Caudate nucleus (tissue), 63 donors: ENCODE measurements at places on chromosomes 5 and 9.

- DNase-seq, result no peak
Observed at GRCh38 chr9:90433398-90433941, 209.2 kb downstream of the DIRAS2 start.

DNA sequence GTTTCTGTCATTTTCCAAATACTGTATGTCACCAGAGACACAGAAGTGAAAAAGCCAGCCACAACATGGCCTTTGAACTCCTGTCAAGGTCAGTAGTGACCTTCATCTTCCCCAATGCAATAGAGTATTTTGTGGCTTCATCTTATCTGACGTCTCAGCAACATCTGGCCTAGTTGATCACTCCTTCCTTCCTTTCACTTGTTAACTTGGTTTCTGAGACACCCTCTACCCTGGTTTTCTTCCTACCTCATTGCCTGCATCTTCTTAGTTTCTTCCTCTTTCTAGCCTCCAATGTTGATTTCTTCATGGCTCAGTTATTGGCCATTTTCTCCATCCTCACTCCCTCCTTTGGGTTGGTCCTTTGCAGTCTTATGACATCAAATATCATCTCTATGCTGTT is 36.3 kb downstream of the GLIS3 start:
- no peak for DNase-seq

DNA sequence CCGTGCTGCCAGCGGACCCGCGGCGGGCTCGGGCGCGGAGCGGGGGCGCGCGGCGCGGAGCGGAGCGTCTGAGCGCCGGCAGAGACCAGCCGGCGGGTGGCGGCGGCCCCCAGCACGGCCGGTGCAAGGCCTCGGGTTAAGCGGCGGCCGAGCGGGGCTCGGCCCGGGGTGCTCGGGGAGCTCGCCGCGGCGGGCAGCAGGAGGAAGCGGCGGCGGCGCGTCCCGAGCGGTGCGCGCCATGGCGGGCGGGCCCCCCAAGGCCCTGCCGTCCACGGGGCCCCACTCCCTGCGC is 150 bp downstream of the SNX30 start:
- no peak for DNase-seq

DNA sequence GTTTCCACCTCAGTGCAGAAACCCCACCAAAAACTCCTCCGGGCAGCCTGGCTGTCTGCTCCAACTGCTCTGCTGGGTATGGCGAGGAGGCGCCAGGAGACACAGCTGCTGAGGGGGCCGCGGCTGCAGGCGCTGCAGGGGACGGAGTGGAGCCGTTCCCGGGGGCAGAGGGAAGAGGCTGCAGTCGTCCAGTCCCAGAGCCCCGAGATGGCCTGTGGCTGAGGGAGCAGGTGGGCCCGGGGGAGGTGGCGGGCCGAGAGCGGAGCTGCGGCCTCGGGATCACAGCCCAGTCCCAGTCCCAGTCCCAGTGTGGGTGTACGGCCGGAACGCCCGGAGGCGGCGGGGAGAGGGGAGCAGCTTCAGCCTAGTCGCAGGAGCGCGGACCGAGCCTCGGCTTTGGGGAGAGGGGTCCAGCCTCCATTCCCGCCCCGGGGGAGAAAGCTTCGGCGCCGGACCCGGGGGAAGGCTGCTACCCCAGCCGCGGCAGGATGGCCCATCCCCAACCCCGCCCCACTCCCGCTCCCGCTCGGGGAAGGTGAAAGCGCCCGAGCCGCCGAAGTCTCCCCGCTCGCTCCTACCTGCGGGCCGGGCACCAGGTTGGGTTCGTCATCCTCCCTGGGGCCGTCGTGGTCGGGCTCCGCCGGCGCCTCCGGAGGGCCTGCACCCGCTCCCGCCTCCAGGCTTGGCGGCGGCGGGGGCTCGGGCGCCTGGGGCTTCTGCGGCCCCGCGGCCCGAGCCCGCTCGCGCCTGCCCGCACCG is 513 bp downstream of the FAM193B start:
- peak; percentile 50 for DNase-seq

GRCh38 chr9:17587113-17587512 is 8.2 kb downstream of the SH3GL2 start:
- no peak for DNase-seq

- no peak for DNase-seq
Observed at GRCh38 chr5:134784946-134785620, 26.5 kb downstream of the DDX46 start.

GRCh38 chr9:88747768-88748167 is 212.8 kb downstream of the NXNL2 start:
- no peak for DNase-seq
